CD4-positive, alpha-beta T cell treated with Interleukin-21 for 1 hour (primary cell): ENCODE measurements at places on chromosomes 4 and X.

GRCh38 chrX:65574356-65574755, 39.8 kb upstream of the LAS1L start:
- no peak for DNase-seq

GRCh38 chr4:111136438-111136837, 513.6 kb upstream of the PITX2 start:
- no peak for DNase-seq

- no peak for DNase-seq
These were observed 116.0 kb downstream of the SOWAHB start for GRCh38 chr4:76781698-76782595.

GRCh38 chr4:147823130-147823529, 91.2 kb downstream of the ARHGAP10 start:
- DNase-seq = no peak

DNA sequence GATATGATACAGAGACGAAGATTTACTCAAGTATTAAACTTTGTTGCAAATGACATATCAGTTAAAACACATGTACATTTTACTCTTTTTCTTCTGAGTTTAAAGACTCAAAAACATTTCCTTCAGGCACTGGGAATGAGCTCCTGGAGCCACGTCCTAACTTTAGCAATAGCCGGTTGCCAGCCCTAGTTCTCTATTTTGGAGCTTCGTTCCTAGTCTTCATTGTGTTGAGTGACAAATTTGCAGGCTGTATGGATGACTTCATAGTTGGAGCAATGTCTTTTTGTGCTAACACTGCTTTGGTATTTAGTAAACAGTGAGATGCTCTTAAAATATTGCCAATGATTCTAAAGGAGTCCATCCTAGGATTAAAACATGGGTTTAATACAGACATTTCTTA, 190.9 kb downstream of the FAT4 start:
- no peak for DNase-seq

DNA sequence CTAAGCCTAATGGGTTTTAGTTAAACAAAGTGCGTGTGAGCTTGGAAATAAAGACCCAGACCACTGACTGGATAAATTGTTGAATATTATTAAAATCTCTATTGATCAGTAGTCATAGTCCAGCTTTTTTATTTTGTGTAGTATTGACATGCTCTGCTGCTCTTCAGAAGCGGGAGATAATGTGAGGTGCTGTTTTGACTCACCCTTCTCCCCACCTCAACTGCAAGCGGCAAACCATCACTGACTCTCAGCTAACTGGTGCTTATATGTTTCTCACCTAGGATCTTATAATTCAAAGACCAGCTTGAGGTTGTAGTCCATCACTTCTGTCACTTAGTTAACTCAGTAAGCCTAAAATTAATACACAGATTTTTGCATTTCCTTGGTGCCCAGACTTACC, 72.2 kb downstream of the COMMD8 start:
- no peak for DNase-seq

DNA sequence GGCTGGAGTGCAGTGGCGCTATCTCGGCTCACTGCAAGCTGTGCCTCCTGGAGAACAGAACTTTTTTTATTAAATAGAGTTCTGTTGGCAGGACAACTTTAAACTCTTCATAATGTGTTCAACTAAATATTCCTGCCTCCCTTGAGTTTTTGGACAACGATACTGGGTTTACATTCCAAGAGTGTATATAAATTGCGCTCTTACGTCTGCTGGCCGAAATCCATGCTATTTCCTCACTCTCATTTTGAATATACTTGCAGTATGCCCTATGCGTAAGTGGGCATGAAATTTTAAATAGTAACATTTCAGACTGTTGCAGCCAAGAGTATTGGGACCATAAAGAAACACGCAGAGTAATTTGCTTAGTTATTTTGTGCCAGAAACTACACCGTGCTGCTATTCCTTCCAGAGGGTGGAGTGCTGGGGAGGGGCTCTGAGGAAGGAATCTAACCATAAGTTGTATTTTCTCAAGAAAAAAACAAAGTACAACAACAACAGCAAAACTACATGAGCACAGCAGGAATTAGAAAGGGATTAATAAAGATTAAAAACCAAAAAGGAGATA, 480.0 kb downstream of the NLGN4X start:
- DNase-seq = no peak

- no peak for DNase-seq
These were observed 39.6 kb downstream of the BEND4 start for GRCh38 chr4:42112846-42113245.

GRCh38 chrX:125289209-125289608, 30.5 kb upstream of the TEX13C start:
- DNase-seq = no peak

DNA sequence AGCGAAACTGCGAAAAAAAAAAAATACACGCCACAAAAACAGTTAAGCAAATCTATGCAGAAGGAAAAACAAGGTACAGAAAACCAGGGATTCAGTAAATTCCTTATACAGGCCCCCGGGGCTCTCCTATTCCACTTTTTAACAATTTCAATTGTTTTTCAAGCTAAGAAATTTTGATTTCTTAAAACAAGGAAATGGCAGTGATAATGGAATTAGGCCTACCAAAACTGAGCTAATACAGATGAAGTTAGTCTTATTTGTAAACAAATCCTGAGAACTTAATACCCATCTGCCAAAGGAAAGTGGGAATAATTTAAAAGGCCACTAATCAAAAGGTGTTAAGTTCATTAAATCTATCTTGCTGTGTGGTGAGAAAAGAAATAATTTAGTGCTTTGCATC, 269.3 kb downstream of the CHIC1 start:
- DNase-seq = no peak

- DNase-seq = no peak
These were observed 101.1 kb downstream of the ADGRL3 start for GRCh38 chr4:61301271-61301670.

DNA sequence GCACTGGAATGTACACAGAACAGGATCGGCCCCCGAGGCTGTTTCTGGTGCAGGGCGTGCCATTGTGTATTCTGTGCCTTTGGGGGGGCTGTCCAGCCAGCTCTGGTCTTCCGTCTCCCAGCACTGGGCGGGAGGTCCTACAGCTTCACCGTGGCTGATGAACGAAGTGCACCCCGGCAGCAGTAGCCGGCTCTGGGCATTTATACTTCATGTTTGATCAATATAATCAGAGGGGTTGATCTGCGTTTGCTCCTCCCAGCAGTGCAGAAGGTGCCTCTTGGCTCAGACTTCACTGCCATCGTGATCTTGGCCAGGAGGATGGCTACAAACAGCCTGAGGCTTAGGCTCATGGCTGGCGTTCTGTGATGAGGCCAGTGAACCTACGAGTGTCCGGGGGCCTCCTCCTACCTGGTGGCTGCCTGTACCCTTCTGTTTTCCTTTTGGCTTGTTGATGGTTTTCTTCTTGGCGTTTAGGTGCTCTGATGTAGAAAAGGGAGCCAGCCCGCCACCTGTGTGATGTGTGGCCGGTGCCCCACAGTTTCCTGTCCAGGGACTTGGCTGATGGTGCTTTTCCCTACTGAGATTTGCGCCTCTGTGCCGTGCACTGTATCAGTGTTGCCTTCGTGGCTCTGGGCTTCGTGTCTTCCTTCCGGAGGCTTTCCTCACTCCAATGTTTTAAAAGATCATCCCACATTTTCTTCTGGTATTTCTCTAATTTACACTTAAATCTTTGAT, 31.2 kb upstream of the HGFAC start:
- DNase-seq = no peak

DNA sequence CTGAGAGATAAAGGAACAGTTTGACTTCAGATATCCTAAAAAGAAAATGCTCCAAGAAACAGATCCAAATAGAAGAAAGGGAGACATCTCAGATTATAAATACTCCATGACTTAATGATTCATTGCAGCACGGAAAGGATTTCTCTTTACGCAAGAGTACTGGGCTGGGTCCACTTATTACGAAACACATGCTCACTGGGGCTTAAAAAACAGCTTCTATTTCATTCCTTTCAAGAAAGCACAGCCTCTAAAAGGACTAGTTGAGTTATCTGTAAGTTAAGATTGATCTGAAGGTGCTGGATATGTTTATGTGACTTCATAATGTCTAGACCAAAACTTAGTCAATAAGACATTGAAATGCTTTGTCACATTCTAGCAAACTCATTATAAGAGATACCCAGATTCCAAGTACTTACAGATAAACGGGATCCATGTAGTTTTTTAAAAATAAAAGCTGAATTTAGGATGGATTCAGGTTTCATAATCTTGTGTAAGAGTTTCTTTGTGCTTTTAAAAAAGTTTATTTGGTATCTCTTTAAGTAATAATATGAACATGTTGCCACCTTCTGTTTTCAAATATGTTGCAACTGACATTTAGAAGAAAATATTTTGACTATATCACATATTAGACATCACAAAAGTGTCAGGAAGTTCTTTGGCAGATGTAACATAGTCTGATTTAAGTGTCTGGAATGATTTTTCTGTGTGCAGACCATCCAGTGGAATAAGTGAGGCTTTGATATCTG, 109.5 kb upstream of the MYOZ2 start:
- DNase-seq = peak; percentile 3

DNA sequence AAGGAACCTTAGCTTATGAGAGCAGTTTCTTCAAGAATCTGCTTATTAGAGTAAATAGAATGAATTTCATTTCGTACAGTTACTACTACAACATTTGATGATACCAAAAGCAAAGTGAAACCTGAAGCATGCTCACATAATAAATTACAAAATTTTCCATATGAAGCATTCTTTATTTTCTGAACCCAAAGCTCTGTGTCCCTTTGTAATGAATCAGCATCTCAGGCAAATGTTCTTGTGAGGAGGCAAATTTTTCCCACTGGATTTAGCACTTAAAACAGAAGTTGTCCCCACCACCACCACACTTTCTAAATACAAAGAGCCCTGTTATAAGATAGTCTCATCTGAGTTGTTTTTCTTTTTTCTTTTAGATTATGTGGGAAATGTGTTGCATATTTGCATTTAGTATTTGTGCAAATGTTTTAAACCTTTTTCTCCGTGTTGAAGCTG, 70.7 kb upstream of the NFKB1 start:
- DNase-seq = no peak

- no peak for DNase-seq
These were observed 77.4 kb upstream of the PRSS48 start for GRCh38 chr4:151199319-151200190.

- no peak for DNase-seq
These were observed 148.7 kb downstream of the FSTL5 start for GRCh38 chr4:162015090-162015489.

GRCh38 chr4:53899586-53900270, 164.7 kb downstream of the CHIC2 start:
- no peak for DNase-seq

DNA sequence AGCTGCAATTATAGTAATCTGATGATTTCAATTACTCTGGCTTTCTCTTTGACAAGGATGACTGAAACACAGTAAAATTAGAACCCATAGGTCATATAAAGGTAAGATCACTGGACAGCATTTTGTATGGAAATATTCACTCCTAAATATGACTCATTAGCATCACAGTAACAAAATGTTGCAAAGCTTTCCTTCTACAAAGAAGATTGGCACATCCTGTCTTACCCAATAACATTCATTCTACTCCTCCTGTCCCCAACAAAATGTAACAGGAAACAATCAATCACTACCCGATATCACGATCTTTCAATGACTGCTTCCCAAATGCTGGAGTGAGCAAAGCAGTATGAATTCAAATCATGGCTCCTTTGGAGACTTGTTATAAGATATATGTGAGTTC, 95.3 kb downstream of the FANCB start:
- no peak for DNase-seq

- peak; percentile 50 for DNase-seq
These were observed 81.9 kb upstream of the QRFPR start for GRCh38 chr4:121462660-121463261.

- DNase-seq = no peak
These were observed 10.4 kb downstream of the SASH3 start for GRCh38 chrX:129790146-129790545.

DNA sequence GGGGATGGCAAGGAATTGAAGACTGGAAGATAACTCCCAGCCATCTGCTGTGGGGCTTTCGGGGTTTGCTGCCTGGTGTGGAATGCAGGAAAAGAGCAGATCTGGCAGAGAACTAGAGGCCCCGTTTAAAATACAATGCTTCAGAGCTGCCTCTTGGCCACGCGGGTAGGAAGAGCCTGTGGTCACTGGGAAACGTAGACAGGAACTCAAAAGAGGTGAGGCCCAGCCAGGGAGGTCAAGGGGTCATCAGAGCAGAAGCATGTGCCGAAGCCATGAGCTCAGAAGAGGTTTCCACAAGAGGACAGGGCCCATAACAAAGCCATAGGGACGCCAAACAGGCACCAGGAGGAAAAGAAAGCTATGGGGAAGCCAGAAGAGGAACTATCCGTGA, 14.5 kb upstream of the STS start:
- no peak for DNase-seq

- DNase-seq = peak; percentile 30
These were observed 1.7 kb downstream of the MTMR1 start for GRCh38 chrX:150694738-150695410.

DNA sequence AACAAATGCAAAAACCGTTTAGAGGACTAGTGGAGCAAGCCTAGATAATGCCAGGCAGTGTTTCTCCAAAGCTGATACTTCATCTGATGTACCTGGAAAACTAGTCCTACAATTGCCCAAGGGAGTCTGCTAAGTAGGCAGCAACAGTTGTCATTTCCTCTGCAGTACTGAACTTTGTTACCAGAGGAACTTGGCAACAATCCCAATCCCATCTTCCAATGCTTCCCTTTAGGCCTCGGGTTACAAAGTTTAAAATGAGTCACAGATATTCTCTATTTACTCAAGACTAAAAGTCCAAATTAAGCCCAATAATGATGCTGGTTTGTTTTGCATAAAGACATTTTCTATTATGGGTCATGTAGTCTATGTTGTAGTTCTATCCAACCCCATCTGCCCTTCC, 120.0 kb upstream of the GLRA2 start:
- no peak for DNase-seq

DNA sequence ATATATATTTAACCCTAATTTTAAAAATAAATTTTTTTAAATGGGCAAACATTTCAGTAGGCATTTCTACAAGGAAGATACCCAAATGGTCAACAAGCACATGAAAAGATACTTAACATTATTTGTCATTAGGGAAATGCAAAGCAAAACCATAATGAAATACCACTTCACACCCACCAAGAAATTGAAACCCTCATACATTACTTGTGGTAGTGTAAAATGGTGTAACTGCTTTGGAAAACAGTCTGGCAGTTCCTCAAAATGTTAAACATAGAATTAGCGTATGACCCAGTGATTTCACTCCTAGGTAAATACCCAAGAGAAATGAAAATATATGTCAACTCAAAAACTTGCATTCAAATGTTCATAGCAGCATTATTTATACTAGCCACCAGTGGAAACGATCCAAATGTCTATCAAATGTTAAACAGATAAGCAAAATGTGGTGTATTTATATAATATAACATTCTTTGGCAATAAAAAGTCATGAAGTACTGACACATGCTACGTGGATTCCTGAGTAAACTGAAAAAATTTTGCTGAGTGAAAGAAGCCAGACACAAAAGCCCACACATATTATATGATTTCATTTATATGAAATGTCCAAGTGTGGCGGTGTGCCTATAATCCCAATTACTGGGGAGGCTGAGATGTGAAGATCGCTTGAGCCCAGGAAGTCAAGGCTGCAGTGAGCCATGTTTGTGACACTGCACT, 16.6 kb downstream of the TRIM2 start:
- DNase-seq = no peak
